ENCODE measurements at places on chromosomes 1 and 21. TPM values are rescaled to one million over a fixed set of nuclear protein-coding genes. Genes with fewer than 3 reads are reported as not detected.

CCDC27 gene
- not detected for total RNA-seq

SLC2A5 gene
- not detected for total RNA-seq

DCST1 gene
- total RNA-seq, result not detected

ESRRG gene
- not detected for total RNA-seq

EVA1C gene
- 23.6 TPM for total RNA-seq

NBPF26 gene
- total RNA-seq, result 11.7 TPM

FCRL4 gene
- not detected for total RNA-seq

AKR7A3 gene
- total RNA-seq, result 0.11 TPM

THEM5 gene
- total RNA-seq, result not detected

SH2D5 gene
- 1.4 TPM for total RNA-seq

GBP2 gene
- 61.6 TPM for total RNA-seq

RHEX gene
- total RNA-seq, result not detected

IGSF9 gene
- total RNA-seq, result not detected

VAV3 gene
- 1.1 TPM for total RNA-seq

IQCC gene
- total RNA-seq, result 1.2 TPM

LCE3D gene
- total RNA-seq, result not detected

CASQ1 gene
- total RNA-seq, result not detected

FAM163A gene
- 0.07 TPM for total RNA-seq

E2F2 gene
- 3.8 TPM for total RNA-seq

LY9 gene
- not detected for total RNA-seq

FLAD1 gene
- total RNA-seq, result 29.5 TPM

SYCP1 gene
- total RNA-seq, result not detected

LCE3B gene
- not detected for total RNA-seq

DNASE2B gene
- total RNA-seq, result not detected

NHLH1 gene
- total RNA-seq, result under 0.01 TPM

SLC30A2 gene
- not detected for total RNA-seq

C1orf210 gene
- not detected for total RNA-seq

BTBD8 gene
- total RNA-seq, result 3.1 TPM

DYNLT5 gene
- 1.1 TPM for total RNA-seq

FAM167B gene
- 5.5 TPM for total RNA-seq

UBXN10 gene
- not detected for total RNA-seq

S100B gene
- total RNA-seq, result not detected
